Panc1 (cell line): ENCODE measurements at places on chromosomes 4 and X. TPM values are rescaled to one million over a fixed set of nuclear protein-coding genes. Genes with fewer than 3 reads are reported as not detected.

GRCh38 chr4:148182230-148182911 is 259.8 kb downstream of the NR3C2 start:
- no peaks in the 10 kb centered on the region for H3K27me3 ChIP-seq
- H3K4me1 ChIP-seq, result no peaks in the 10 kb centered on the region
- no peak overlapping the region for H3K4me3 ChIP-seq
- H3K27ac ChIP-seq, result no peak overlapping the region
- no peak for DNase-seq

The BCOR gene
- total RNA-seq, result 48.3 TPM

DNA sequence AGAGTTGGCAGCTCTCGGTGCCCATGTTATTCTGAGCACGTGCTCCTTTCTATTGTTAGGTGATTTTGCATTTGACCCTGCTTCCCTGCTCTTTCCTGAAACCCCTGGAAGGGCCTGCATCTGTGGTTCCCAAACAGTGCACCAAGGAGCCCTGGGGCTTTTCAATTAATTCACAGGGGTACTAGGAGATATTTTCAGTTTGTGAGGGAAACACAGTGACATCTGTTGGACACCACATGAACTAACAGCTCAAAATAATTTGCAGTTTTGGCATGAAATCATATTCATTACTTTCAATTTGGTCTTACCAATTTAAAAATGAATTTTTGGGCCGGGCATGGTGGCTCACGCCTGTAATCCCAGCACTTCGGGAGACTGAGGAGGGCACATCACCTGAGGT is 156.6 kb downstream of the GATB start:
- no peak overlapping the region for H3K27ac ChIP-seq
- no peak overlapping the region for H3K4me3 ChIP-seq
- no peaks in the 10 kb centered on the region for H3K36me3 ChIP-seq

- H3K4me1 ChIP-seq, result no peaks in the 10 kb centered on the region
- H3K27me3 ChIP-seq, result no peaks in the 10 kb centered on the region
- no peak overlapping the region for H3K27ac ChIP-seq
- H3K36me3 ChIP-seq, result no peaks in the 10 kb centered on the region; the same call in 1 of the 2 replicates
These were observed 26.0 kb downstream of the ARL13A start for GRCh38 chrX:100995469-100995868.

GRCh38 chrX:95764972-95765451 is 919.6 kb upstream of the DIAPH2 start:
- H3K4me1 ChIP-seq, result no peaks in the 10 kb centered on the region
- no peak for DNase-seq
- H3K36me3 ChIP-seq, result no peaks in the 10 kb centered on the region
- no peak overlapping the region for H3K4me3 ChIP-seq
- no peaks in the 10 kb centered on the region for H3K27me3 ChIP-seq
